ENCODE measurements at places on chromosomes 7 and 10. TPM values are rescaled to one million over a fixed set of nuclear protein-coding genes. Genes with fewer than 3 reads are reported as not detected.

The ADARB2 gene
- 1.5 TPM for total RNA-seq

The IRF5 gene
- 7.3 TPM for total RNA-seq

The SH3PXD2A gene
- total RNA-seq: 65.2 TPM

The FAM25C gene
- not detected for total RNA-seq

The CXCL12 gene
- 65.7 TPM for total RNA-seq

The ANKRD7 gene
- total RNA-seq: 2.9 TPM

The MYOF gene
- 98.0 TPM for total RNA-seq

The STARD3NL gene
- total RNA-seq: 33.7 TPM

The PDZD7 gene
- total RNA-seq: 0.31 TPM

The CCDC3 gene
- total RNA-seq: 13.7 TPM

The LRRN3 gene
- 1.6 TPM for total RNA-seq

The GPR22 gene
- total RNA-seq: not detected

The NPC1L1 gene
- total RNA-seq: not detected

The CALML3 gene
- total RNA-seq: 19.4 TPM

The XRCC2 gene
- total RNA-seq: 0.84 TPM

The OR6B1 gene
- total RNA-seq: not detected

The MMD2 gene
- not detected for total RNA-seq

The ADAM12 gene
- total RNA-seq: 1.2 TPM

The ANKRD61 gene
- total RNA-seq: not detected

The GCC1 gene
- 17.2 TPM for total RNA-seq

The HPSE2 gene
- 45.1 TPM for total RNA-seq

The CALHM1 gene
- total RNA-seq: not detected

The ERVW-1 gene
- total RNA-seq: not detected

The RET gene
- 2.2 TPM for total RNA-seq

The PRTFDC1 gene
- total RNA-seq: 8.4 TPM

The CRYGN gene
- total RNA-seq: 0.27 TPM

The SERPINE1 gene
- total RNA-seq: 28.2 TPM

The CRHR2 gene
- 0.15 TPM for total RNA-seq

The INMT gene
- 121 TPM for total RNA-seq

The LIPF gene
- not detected for total RNA-seq

The PNLIPRP3 gene
- not detected for total RNA-seq

The OPALIN gene
- total RNA-seq: not detected

The GATA3 gene
- not detected for total RNA-seq

The HOXA4 gene
- total RNA-seq: 8.6 TPM

The STEAP4 gene
- total RNA-seq: 68.2 TPM

The GARIN1A gene
- 1.5 TPM for total RNA-seq

The RPEL1 gene
- not detected for total RNA-seq

The SEMA3C gene
- 188 TPM for total RNA-seq

The NACAD gene
- 7.0 TPM for total RNA-seq

The TAC1 gene
- 0.35 TPM for total RNA-seq

The GBX1 gene
- total RNA-seq: not detected

The INPP5F gene
- 17.1 TPM for total RNA-seq

The SKIDA1 gene
- 3.4 TPM for total RNA-seq

The KIAA1217 gene
- total RNA-seq: 15.3 TPM

The GTF2I gene
- 160 TPM for total RNA-seq

The DOCK1 gene
- total RNA-seq: 50.8 TPM

The CAMK2B gene
- total RNA-seq: 0.27 TPM

The FIGNL1 gene
- total RNA-seq: 5.7 TPM

The ITGA8 gene
- total RNA-seq: 667 TPM
